ENCODE measurements at places on chromosomes 7 and 10.
A peak's percentile ranks its signal among the peaks of the same experiment; 100 is the strongest.

DNA sequence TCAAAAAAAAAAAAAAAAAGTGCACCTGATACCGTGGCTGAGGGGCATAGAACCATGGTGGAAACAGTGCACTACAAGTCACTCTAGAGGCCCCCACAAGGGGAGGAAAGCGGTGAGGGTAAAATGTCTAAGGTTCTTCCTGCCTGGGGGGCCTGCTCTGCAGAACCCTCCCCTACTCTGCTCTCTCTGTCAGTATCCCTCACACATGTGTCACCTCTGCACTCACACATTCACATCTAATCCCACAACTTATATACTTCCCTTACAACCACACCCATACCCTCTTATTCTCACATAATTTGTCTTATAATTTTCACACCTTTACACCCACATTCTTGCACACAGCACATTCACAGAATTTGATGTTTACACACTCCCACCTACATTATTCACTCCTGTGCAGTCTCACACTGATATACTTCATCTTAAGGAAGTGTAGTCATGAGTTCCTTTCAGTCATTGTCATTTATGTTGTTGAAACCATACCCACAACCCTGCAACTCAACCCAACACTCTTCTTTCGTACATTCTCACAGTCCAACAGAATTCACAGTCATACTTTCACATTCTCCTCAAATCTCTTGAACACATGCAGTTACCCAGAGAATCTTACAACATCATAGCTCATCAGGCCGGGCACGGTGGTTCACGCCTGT, 68.0 kb upstream of the PAX2 start:
- no peak for DNase-seq

- DNase-seq = no peak
Measured at GRCh38 chr10:78777867-78778266, 290.9 kb upstream of the ZMIZ1 start.

DNA sequence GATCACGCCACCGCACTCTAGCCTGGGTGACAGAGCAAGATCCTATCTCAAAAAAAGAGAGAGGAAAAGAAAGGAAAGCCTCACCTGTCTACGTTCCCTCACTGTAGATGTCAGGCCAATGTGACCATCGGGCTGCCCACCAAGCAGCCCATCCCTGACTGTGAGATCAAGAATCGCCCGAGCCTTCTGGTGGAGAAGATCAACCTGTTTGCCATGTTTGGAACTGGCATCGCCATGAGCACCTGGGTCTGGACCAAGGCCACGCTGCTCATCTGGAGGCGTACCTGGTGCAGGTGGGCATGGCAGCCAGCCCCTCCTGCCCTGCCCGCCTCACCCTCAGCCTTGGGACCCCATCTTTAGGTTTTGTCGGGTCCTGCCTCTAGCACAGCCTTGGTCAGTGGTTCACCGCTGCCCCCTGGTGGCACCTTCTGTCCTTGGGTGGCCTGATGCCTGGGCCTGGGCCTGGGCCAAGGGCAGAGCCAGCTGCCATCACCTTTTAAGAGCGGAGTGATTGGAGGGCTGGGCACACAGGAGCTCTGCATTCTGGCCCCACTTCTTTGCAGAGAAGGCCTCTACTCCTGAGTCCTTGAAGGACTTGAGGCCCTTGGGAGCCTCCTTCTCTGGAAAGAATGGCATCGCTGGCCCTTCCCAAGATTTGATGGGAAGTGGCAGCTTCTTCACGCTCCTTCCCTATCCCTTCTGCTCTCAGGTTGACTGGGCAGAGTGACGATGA, 14.4 kb upstream of the AHCYL2 start:
- DNase-seq = no peak

DNA sequence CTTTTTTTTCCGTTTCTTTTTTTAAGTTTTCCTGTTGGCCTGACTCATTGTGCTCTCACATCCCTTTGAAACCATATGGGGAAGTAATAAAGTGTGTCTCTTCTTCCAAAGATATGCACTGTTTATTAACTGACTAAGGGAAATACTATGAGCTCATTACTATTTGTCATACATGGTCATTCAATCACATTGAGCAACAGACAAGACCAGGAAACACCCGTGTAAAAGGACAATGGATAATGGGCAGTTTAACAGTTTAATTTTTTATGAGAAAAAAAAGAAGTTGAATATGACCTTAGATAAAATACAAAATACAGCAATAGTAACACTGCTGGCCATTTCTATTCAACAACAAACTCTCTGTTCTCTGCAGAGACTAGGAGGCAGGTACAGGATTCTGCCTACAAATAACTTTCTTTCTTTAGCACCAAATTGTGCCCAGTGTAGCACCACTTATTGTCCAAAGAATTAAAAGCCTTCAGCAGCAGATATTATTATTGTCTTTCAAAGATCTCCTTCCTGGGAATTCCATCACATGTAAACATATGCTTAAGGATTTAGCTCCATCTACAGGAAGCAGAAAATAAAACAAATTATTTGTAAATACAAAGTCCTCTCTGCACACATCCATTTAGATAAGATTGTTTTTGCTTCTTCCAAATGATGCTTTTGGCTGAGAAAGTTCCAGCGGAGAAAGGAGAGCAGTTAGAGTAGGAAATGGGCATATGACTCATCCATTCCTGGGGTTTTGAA, 55.0 kb upstream of the AKR1E2 start:
- DNase-seq = peak; percentile 33

DNA sequence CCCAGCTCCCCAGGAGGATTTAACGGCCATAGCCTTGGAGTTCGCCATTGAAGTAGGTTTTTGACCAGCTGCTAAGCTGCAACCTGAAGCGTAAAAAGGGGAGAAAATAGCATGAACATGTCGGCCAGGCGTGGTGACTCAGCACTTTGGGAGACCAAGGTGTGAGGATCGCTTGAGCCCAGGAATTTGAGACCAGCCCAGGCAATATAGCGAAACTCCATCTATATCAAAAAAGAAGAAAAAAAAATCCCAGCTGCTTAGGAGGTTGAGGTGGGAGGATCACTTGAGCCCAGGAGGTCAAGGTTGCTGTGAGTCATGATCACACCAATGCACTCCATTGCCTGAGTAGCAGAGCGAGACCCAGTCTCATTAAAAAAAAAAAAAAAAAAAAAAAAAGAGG, 32.2 kb upstream of the MCU start:
- DNase-seq = no peak

DNA sequence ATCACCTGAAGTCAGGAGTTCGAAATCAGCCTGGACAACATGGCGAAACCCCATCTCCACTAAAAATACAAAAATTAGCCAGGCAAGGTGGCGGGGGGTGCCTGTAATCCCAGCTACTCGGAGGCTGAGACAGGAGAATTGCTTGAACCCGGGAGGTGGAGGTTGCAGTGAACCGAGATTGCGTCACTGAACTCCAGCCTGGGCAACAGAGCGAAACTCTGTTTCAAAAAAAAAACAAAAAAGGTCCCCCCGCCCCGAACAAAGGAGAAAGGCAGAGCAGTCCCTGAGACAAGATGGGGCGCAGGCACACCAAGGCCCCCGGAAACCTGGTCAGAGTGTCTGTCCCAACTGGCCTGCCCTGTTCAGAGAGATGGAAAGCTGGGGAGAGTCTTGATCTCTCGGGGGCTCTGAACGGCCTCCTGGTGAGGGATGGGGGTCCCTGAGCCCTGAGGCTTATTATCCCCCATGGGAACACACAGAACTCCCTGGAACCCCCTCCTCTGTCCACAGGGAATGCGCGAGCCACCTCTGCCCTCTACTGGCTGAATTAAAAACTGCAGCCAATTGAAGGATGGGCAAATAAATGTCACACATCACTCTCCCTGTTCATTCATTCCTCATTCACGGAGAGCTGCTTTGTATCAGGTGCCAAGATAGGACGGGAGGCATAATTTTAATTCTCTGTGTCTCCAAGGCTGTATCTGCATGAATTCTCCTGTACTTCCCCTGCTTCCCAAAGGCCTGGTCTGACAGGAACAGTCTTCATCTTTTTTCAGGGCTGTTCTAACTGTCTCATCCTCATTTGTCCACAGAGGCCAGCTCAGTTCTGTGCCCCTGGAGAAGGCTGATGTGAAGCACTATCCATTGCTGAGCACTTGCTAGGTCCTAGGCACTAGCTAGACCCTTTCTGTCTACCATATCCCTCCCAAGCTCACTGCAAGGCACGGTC, 28.9 kb downstream of the MAT1A start:
- DNase-seq = peak; percentile 6

DNA sequence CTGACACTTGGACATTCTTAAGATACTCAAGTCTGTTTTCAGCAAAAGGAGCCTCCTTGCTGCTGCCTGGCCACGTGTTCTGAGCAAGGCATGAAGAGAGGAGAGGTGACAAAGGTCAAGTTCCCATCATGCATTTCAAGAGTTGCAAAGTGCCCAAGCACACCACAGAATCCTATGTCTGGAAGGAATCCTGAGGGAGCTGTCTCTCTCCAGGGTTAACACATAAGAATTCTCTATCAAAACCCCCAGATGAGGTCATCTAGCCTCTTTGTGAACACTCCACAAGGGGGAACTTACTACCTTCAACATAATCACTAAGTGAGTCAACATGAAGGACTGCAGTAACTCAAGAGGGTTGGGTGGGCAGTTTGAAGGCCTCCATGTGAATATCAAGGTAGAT, 155.5 kb downstream of the RNF216 start:
- no peak for DNase-seq

GRCh38 chr10:117741524-117741923, 199.0 kb downstream of the EMX2 start:
- no peak for DNase-seq

DNA sequence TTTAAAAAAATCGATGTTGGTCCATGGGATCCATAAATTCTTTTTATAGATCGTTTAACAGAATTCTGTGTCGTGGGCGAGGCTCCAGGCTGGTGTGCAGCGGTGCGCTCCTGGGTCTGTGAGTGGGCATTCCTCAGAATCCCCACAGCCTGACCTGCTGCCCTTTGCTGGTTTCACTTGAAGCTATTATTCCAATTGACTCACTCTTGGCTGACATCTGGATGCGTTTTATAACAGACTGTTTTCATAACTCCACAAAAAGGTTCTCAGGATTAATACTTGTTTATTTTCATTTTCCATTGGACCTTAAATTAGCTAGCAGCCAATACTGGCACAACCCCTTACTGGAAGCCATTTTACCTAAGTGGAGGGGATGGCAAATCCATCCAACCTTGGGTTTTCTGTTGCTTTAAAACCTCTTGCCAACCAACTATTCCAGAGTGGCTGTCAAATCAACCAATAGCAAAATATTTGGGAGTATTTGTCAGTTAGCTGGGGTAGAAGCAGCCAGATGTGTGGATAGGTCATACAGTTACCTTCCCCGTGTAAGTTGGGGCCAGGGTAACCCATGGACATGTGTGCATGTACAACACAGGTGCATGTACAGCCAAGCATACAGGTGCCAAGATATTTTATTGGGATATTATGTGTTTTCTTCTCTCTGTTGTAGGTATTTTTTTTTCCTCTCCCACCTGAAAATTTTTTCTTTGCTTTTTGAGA, 160.7 kb upstream of the ZNF32 start:
- no peak for DNase-seq

GRCh38 chr10:26839966-26840627, 20.7 kb downstream of the ABI1 start:
- DNase-seq = no peak

- DNase-seq = no peak
Measured at GRCh38 chr10:6054884-6055283, 7.3 kb downstream of the IL2RA start.

DNA sequence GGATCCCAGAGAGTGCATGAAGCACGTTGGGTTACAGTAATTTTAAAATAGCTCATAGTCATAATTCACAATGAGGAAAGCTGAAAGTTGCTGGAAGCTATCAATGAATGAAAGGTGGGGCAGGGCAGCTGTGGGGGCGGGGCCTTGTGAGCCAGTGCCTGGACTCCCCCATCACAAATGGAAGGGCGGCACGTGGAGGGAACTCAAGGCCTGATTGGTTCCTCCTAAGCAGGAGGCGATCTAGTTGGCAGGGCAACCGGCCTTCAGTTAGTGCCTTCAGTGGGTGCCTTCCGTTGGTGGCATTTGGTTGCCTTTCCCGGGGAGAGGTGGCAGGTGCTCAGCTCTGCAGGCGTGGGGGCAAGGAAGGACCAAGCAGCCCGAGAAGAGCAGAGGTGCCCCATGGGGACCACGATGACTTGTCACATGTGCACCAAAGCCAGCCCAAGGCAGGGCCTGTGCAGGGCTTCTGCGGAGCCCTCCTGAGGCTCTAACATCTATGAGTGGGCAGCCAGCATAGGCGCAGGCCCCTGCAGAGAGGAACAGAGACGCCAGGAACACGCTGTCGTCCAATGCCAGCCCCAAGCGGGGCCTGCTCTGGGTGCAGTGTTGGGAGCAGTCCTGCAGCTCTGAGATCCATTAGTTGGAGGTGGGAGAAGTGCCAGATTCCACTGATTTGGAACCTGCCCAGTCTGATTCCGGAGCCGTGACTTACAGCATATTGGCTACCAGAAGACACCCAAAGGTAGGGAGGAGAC, 59.8 kb upstream of the PDSS1 start:
- DNase-seq = no peak

GRCh38 chr10:26436848-26437247, 1.3 kb upstream of the APBB1IP start:
- DNase-seq = no peak

- DNase-seq = no peak
Measured at GRCh38 chr7:139940866-139941265, 111.8 kb downstream of the TBXAS1 start.

DNA sequence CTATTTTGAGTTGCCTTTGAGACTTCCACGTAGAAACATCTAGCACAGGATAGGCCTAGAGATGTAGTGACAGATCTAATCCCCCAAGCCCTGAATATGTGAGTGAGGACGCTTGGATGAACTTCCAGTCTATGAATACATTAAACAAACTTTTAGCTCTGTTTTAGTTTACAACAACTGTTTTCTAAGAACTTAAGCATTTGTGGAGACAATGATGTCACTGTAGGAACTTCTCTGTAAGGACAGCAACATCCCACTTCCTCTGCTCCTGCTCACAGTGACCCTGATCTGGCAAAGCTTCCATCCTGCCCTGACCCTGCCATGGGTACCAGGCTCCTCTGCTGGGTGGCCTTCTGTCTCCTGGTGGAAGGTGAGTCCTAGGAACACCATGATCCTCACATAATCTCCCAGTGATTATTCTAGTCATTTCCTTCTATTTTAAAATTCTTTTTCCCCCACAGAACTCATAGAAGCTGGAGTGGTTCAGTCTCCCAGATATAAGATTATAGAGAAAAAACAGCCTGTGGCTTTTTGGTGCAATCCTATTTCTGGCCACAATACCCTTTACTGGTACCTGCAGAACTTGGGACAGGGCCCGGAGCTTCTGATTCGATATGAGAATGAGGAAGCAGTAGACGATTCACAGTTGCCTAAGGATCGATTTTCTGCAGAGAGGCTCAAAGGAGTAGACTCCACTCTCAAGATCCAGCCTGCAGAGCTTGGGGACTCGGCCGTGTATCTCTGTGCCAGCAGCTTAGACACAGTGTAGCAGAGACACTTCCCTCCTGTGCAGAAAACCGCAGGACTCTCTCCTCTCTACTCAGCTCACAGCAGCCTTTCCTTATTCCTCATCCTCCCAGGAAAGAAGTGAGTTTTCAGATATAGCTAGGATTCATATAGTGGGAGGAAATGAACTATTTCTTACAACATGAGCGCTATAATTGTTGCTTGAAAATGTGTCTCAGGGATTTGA, 194.4 kb upstream of the PRSS1 start:
- DNase-seq = no peak

GRCh38 chr10:113751181-113751732, at the start of gene PLEKHS1:
Gene PLEKHS1 (plus strand): TSS chr10:113751682. CDS start chr10:113755278, 3,596 bp downstream.
- no peak for DNase-seq

Data from NCI-H2227 treated with DMSO at 0.1 percent for 48 hours (cell line).